ENCODE measurements at places on chromosomes 7 and 10.

DNA sequence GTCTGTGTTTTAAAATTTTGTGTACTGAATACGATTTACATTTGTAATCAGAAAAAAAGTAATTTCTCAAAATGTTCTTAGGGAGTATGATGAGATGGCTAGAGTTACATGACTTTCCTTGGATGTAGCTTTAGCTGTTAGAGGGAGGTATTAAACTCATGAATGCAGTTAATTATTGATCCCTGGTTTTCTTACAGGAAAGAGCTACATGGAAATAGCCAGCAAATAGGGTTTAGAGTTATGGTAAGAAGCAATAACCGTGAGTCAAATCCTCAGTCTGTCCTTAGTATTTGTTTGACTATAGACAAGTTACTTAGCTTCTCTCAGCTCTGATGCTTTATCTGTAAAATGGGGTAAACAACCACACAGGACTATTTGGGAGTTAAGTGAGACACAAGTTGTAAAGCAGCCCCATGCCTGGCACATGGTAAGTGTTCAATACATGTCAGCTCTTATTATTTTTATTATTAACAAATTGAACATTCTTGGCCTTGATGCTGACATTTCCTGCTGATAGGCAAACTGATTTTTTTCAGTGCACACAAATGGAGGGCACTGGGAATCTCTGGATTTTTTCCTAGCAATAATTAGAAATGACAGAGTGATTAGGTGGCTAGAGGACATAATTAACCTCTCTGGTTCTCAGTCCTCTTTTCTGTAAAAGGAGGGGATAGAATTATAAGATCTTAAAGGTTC is 204.5 kb upstream of the PHYHIPL start:
- DNase-seq = no peak

GRCh38 chr10:5968681-5969453 is 8.5 kb downstream of the IL15RA start:
- no peak for DNase-seq

DNA sequence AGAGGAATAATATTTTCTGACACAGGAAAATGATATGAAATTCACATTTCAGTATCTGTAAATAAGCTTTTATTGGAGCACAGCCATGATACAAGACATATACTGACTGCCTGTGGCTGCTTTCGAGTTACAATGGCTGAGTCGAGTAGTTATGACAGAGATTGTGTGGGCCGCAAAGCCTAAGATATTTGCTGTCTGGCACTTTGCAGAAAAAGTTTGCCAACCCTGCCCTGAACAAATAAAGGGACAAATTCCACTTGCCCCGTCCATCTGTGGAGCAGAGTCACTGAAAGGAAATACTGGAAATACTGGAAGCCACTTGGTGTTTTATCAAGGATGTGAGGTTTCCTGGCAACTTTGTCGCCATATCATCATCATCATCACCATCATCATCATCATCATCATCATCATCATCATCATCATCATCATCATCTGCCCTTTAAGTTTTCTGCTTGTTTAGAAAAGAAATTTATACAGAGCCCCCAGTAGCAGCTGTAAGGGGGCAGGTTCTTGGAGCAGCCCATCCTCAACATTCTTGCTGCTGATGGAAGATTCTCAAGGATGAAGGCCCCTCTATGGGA is 85.8 kb downstream of the TCF7L2 start:
- no peak for DNase-seq

- DNase-seq = no peak
Measured at GRCh38 chr7:29284696-29285443, 90.3 kb downstream of the CHN2 start.

- DNase-seq = no peak
Measured at GRCh38 chr7:146960773-146961391, 844.3 kb downstream of the CNTNAP2 start.

DNA sequence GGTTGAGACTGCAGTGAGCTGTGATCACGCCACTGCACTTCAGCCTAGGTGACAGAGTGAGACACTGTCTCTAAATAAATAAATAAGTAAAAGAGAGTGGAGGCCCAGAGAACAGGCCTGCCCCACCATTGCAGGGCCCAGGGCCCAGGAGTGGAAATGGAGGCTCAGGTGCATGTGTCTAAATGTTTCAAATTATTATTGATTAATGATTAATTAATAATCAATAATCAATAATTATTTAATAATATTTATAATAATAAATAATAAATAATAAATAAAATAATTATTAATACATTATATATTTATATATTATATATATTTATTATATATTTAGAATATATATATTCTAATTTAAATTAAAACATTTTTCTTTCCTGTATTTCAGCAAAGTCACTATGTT is 53.7 kb upstream of the ZRANB1 start:
- no peak for DNase-seq

- DNase-seq = no peak
Measured at GRCh38 chr10:35637462-35637861, 4.6 kb downstream of the FZD8 start.

DNA sequence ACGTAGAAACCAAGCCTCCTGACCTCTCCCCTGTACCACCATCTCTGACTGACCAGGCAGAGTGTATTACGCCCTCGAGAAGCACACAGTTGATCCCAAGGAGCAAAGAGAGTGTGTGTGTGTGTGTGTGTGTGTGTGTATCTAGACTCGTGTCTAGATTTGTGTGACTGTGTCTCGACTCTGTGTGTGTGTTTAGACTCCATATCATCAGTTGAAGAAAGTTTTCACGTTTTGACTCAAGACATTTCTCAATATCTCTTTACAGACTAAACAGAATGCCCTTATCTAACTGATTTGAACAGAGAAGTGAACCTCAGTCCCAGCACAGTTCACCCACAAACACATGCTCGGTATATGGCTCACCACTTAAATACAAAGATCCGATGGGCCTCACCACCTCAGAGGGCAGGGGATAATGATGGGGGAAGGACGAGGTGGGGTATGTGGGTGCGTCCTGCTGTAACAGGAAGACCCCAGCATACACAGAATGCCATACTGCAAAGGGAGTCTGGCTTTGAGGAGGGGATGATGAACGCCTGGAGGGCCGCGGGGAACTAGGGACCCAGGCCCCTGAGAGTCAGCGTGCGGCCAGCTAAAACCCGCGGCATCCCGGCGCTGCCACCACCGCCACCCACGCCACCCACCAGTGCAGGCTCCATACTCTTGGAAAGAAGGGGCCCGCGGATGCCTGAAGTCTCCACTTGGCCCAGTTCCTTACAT is 780 bp downstream of the ALDH18A1 start:
- DNase-seq = no peak

GRCh38 chr10:71737001-71737833 is 17.6 kb upstream of the C10orf105 start:
- DNase-seq = no peak

DNA sequence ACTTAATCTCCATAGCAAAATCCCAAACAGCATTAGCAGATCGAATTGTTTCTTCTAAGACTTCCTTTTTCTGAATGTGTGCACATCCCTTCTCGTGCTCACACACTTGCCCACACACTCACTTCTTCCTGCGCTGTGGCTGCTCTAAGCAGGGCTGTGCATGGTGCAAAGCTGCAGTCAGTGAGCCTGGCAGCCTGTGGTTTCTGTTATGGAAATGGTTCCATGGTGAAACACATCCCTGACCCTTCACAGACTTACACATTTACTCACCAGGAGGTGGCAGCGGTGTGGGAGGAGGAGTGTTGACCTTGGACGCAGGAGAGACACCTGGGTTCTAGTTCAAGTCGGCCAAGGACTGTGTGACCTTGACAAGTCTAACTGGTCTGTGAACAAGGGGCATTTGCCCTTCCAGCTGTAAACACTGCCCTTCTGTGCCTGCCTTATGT is 24.9 kb downstream of the MTURN start:
- no peak for DNase-seq

DNA sequence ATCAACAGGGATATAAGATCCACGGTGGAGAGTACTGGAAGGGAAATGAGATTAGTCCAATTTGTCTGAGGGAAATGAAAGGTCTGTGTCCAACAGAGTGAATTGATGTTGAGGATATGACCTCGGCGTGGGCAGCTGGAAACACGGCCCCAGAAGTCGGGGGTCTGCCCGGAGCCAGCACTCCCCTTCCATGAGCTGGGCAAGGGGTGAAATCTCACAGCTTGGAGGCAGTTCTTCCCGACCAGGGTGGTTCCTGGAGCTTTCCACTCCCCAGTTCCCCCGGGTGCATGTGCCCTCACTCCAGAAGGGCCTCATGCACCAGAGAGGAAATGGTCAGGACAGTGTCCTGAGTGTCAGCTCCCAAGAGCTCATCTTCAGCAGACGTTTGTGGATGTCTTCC is 264.7 kb upstream of the PPP2R2D start:
- no peak for DNase-seq

DNA sequence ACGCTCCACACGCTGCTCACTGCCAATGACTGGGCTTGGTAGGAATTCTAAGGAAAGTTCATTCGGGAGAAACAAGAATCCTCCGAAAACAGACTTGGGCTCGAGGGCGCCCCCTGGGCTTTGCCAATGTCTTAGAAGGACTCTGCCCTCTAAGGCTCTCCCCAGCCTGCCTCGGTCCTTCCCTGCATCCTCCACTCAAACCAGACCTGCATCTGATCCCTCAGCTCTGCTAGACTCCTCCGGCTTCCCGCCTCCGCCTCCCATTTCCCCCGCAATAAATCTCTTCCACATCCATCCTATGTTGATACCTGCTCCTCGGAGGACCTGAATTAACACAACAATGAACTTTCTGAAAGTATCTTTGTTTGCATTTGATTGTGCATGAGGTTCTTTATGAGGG is 177.6 kb downstream of the PLPP4 start:
- no peak for DNase-seq

- no peak for DNase-seq
Measured at GRCh38 chr10:61754587-61755550, 92.1 kb downstream of the CABCOCO1 start.

DNA sequence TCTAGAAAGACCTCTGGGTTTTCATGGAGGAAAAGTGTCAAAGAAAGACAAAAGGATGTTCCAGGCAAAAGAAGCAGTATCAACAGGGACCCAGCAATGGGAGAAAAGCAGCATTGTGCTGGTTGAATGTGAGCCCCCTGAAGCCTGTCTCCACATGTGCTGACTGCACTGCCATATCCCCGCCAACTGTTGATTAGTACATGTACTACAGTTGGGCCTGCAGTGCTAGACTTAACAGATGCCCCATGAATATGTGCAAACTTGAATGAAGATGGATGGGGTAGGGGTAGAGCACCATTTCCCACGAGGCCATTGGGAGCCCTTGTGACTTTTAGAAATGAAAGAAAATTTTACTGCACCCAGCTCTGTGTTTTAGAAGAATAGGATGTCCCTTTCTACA is 15.6 kb upstream of the WDR11 start:
- no peak for DNase-seq

GRCh38 chr10:69465457-69466157 is 14.3 kb downstream of the TSPAN15 start:
- no peak for DNase-seq

GRCh38 chr10:79334573-79334972 is 12.7 kb upstream of the PPIF start:
- no peak for DNase-seq

GRCh38 chr7:15821484-15822427 is 135.3 kb upstream of the MEOX2 start:
- no peak for DNase-seq

- DNase-seq = no peak
Measured at GRCh38 chr10:123536176-123536845, 129.8 kb upstream of the GPR26 start.

Measured in activated T-cell treated with anti-CD3 and anti-CD28 coated beads for 1 hour (primary cell).